ENCODE measurements at places on chromosomes 6 and 20.
A peak's percentile ranks its signal among the peaks of the same experiment; 100 is the strongest.

DNA sequence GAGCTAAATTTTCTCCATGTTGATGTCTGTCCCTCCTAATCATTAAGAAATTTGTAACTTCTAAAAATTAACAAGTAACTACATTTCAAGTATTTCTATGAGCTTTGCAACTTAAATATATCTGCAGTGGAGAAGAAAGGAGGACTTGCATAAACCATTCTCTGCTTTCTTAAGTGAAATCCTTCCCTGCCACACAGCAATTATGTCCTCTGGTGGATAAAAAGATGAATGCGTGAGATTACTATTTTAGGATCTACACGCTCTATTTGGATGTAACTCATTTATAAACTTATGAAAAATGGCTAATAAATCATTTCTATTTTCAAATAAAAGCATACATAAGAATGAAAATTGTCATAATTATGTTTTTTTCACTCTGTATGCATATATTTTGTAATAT is 338.0 kb upstream of the PTCHD4 start:
- no peak for DNase-seq
- H3K4me3 ChIP-seq, result no peak overlapping the region
- no peak overlapping the region for H3K27ac ChIP-seq
- no peaks in the 10 kb centered on the region for H3K27me3 ChIP-seq
- no peaks in the 10 kb centered on the region for H3K4me1 ChIP-seq

- H3K4me3 ChIP-seq, result peak overlapping the region; percentile 95
- no peak for DNase-seq
- peaks cover 56% of the 10 kb centered on the region for H3K36me3 ChIP-seq
- peaks cover 42% of the 10 kb centered on the region for H3K4me1 ChIP-seq
- H3K27ac ChIP-seq, result peak overlapping the region; percentile 100
Measured at GRCh38 chr6:35469751-35470662, 1.8 kb downstream of the RPL10A start.

- no peak for DNase-seq
- H3K4me1 ChIP-seq, result no peaks in the 10 kb centered on the region
- H3K36me3 ChIP-seq, result no peaks in the 10 kb centered on the region
- H3K27ac ChIP-seq, result no peak overlapping the region
Measured at GRCh38 chr6:137443901-137444300, 50.3 kb downstream of the OLIG3 start.

GRCh38 chr20:39081255-39081654 is 119.1 kb downstream of the DHX35 start:
- H3K4me1 ChIP-seq, result peaks cover 40% of the 10 kb centered on the region
- H3K27ac ChIP-seq, result no peak overlapping the region
- DNase-seq, result peak; percentile 89
- H3K27me3 ChIP-seq, result peaks cover 45% of the 10 kb centered on the region
- H3K4me3 ChIP-seq, result no peak overlapping the region

- peak; percentile 58 for DNase-seq
- peaks cover 3% of the 10 kb centered on the region for H3K27me3 ChIP-seq
Measured at GRCh38 chr6:169725125-169726048, 1.1 kb upstream of the PHF10 start.

Data from nephron progenitor cell (in vitro differentiated cells).